ENCODE measurements at places on chromosomes 11 and 22. TPM values are rescaled to one million over a fixed set of nuclear protein-coding genes. Genes with fewer than 3 reads are reported as not detected.

- DNase-seq = no peak
Measured at GRCh38 chr11:126391970-126392632, 36.6 kb downstream of the ST3GAL4 start.

GRCh38 chr11:111776398-111777093, 10.4 kb upstream of the PPP2R1B start:
- DNase-seq = no peak

GRCh38 chr11:121206810-121207209, 85.8 kb upstream of the SC5D start:
- DNase-seq = no peak

- DNase-seq = no peak
Measured at GRCh38 chr11:92839450-92839849, 130.0 kb upstream of the MTNR1B start.

DNA sequence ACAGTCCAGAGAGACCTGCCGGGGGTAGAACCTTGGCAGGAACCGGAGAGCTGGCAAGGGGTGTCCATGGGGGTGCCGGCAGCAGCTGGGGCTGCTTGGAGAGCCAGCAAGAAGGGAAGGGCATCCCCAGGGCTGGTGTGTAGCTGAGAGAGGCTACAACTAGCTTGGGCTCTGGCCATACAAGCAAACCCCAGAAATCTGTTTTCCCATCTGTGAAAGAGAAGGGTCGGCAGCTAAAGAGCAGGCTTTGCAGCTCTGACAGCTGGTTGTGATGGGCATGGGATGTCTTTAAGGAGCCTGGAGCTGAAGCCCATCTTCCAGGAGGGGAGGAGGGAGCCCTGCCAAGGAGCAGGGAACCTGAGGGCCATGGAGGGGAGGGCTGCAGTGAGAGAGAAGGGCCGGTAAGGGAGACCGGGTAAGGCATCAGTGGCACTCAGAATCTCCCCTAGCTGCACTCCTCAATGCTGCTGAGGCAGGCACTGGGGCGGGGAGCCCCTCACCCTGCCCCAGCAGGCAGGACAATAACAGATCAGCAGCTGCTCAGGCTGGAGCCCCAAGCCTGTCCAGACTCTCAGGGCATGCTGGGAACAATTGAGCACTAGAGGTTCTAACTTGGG, 3.9 kb downstream of the CHST1 start:
- no peak for DNase-seq

GRCh38 chr11:25218036-25218435, 721.2 kb downstream of the LUZP2 start:
- DNase-seq = no peak

DNA sequence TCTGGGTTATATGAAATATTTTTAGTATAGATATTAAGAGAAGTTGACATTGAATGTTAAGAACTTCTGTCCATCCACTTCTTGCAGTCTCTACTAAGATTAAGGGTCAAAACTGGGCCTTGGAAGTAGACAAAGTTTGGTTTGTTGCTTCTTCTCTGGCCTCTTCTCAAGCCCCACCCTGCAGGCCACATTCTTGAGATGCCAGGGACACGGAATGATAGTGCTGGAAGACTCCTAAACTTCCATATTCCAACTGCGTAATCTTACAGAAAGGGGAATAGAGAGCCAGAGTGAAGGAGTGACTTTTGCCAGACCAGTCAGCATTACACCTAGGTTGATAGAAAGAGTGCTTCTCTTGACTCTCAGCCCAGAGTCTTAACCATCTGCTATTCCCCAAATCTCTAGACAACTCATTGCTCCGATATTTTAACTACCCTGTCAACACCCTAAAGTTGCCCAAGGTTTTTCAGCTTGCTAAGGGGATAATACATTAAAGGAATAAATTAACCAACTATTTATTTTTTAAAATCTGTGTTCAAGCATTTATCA, 136.4 kb upstream of the SYN3 start:
- DNase-seq = no peak

DNA sequence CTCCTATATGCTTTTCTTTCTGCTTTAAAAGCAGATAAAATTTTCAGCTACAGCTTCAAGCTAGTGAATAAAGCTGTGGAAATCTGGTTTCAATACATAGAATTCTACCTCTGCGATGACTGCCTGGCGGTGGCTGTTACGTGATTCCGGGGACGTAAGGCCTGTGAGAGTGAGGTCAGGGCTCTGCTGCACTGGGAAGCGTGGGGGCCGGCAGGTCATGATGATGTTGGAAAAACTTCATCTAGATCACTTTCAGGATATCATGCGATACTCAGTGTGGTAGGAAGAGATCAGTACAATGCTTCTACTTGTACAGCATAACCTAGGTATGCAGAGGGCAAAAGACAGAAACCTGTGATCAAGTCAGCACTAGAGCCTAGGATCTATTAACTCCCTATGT, 546.8 kb upstream of the B3GAT1 start:
- DNase-seq = no peak

DNA sequence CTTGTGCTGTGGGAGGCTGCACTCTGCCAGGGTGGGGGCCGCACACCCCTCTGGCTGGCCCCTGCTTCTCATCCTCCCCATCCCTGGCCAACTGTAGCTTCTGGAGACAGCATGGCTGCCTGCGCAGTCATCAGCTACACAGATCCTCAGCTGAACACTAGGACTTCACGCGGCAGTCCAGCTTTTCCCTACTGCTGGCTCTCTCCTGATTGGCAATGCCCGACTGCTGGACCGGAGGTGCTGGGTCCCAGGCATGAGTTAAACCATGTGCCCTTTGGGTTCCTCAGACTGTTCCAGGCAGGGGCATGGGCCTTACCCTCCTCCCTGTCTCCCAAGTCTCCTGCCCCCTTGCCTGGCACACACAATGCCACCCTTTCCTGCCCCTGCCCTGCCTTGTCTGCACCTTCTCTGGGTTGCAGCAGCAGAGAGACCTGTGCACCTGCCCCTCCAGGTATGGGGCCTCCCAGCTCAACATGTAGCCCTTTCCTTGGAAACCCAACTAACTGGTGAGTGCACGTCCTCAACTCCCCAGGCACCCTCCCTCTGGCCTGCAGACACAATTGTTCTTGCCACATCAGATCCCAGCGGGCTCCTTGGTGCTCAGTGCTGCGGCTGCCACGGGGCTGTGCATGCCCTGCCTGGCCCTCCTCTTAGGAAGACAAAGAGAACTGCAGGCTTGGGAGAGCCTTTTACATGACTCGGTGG, 1039.2 kb downstream of the TBC1D22A start:
- no peak for DNase-seq

DNA sequence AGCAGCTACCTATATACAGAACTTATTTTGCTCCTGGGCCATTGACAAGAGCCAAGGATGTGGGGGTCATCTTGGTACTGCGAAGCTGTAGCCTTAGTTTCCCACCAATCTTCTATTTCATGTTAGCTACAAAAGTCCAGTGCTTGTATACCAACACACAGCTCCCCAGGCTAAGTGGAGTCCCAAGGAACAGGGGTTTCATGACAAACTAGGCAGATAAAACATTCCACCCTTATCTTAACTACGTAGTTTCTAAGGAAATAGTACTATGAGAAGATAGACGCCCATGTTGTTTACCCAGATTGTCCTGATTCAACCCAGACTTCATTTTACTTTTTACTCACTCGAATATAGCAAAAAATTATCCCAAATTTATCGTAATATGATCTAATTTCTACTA, 218.5 kb downstream of the DYNC2H1 start:
- no peak for DNase-seq

GRCh38 chr11:18144243-18144642, 11.9 kb downstream of the MRGPRX3 start:
- no peak for DNase-seq

- no peak for DNase-seq
Measured at GRCh38 chr11:12245549-12246016, 131.8 kb upstream of the PARVA start.

GRCh38 chr22:23088199-23088604, 17.9 kb downstream of the GNAZ start:
- no peak for DNase-seq

GRCh38 chr11:130435671-130436070, 7.3 kb upstream of the ADAMTS8 start:
- no peak for DNase-seq

DNA sequence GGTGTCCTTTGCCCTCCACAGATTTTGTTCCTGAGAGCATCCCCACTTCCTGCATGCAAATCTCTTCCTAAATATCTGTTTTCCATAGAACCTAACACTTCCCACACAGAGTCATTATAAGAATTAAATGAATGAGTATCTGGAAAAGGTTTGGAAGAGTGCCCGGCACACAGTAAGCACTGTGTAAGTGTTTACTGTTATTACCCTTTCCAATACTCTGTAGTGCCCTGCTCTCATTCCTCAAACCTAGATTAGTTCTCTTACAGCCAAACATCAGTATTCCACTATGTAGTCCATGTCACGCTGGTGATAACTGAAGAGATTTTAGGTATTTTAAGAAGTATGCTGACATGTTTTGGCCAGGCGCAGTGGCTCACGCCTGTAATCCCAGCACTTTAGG, 57.3 kb upstream of the PHF21A start:
- no peak for DNase-seq

DNA sequence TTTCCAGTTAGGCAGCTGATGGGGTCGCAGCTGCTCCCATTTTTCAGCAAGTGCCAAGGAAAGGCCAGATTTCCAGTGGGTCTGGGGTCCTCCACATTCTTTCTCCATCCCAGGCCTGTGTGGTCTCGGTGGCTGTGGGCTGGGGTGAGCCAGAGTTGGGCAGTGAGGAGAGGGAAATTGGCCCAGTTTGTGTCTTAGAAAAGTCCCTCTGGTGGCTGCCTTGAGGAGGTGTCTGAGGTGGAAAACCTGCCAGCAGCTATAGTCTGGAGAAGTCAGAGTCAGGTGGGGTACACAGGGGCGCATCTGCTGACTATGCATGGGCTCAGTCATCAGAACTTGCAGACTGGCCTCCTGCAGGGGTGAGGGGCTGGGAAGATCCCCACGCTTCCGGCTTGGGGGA, 30.5 kb downstream of the MRGPRD start:
- no peak for DNase-seq

DNA sequence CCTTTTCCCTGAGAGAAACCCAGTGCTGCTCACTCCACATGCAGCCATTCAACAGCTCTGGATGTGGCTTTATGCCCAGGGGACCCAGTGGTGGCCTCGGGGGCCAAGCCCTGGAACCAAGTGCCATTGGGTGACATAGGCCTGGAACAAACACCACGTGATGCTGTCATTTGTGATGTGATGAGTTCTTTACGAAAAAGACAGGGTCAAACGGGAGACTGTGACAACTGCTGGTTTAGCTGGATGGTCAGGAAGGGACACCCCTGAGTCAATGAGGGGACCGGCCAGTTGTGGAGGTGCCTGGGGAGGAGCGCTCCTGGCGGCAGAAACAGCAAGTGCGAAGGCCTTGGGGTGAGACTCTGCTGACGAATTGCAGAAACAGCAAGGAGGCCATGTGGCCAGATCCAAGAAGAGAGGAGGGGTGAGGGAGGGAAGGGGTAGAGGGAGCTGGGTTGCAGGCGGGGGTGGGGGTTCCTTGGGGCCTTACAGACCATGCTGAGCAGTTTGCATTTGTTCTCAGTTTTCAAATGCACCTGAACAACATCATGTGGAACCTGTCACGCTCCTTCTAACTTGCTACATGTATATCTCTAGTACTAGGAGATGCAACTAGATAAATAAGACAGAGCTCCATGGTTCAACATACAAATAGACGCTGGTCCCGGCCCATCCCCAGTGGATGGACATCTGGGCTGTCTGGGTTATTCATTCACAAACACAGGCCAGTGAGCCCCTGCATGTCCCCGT, 56.1 kb downstream of the IGLL5 start:
- no peak for DNase-seq

DNA sequence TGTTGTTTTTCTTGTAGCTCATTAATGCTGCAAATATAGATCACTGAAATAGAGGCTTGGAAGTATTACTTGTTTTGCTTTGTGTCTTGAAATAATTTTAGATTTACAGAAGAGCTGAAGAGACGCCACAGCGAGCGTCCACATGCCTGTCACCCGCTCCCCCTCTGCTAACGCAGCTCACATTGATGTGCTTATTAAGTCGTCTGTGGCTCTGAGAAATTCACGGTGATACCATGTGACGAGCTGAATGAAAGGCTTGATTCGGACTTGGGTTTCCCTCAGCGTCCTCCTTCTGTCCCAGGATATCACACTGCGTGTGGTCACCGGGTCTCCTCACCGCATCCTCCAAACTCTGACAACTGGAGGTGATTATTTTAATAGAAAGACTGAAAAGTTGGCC, 365.4 kb downstream of the BRD1 start:
- DNase-seq = no peak

- no peak for DNase-seq
Measured at GRCh38 chr22:34306361-34306760, 386.1 kb upstream of the LARGE1 start.

GRCh38 chr11:16613262-16613511, 125.3 kb upstream of the C11orf58 start:
- DNase-seq = no peak

GRCh38 chr11:103824116-103824515, 212.3 kb upstream of the DDI1 start:
- DNase-seq = no peak

- DNase-seq = no peak
Measured at GRCh38 chr11:97557399-97557798, 1167.6 kb downstream of the JRKL start.

The PYGM gene
- 0.54 TPM for total RNA-seq

The CNTF gene
- total RNA-seq = 1.3 TPM

The KDM2A gene
- 15.1 TPM for total RNA-seq

The SCN2B gene
- not detected for total RNA-seq

The APLNR gene
- not detected for total RNA-seq

The SLC17A6 gene
- not detected for total RNA-seq

The RBMXL2 gene
- not detected for total RNA-seq

The MS4A6A gene
- total RNA-seq = not detected

All from NCI-H460 (cell line).